ENCODE measurements at places on chromosomes 1 and 21.

DNA sequence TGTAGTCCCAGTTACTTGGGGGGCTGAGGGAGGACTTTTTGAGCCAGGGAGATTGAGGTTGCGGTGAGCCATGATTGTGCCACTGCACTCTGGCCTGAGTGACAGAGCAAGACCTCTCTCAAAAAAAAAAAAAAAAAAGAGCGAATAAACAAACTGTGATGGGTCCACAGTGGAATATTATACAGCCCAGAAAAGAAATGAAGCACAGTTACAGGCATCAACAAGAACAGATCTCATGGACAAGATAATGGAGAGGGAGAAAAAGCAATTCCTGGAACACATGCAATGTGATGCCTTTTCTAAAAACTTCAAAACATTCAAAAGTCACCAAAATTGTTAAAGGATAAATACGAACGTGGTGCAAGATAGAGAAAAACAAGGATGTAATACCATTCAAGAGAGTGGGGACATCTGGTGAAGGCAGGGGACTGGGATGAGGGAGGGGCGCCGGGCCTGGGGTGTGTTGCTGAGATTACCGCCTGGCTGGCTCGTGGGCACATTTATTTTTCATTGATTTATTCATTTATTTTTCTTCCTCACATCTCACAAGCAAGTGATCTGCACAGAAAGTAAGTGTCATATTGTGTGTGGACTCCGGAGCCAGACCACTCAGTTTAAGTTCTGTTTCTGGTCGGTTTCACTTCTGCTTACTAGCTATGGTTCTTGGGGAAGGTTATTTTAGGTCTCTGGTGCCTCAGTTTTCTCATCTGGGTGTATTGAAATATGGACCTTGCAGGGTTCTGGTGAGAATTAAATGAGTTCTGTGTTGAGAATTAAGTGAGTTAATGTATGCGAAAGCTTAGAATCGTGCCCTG lies 30.1 kb downstream of the ABCG1 start:
- no peak for DNase-seq

DNA sequence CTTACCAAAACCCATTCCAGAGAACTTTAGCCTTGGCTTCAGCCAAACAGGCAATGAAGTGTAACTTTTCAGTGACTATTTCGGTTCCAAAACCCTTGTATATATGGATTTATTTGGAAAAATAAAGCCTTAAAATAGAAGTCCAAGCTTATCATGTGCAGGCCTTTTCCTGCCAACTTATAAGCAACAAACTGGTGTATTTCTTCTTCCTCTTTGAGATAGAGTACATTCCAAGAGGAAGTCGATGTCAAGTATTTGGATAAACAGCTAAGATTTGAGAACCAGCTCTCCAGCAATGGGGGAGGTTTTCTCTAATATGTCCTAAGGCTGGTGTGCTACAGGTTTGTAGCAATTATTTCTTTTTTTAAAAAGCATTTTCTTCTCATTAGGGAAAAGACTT lies 407.8 kb downstream of the DUSP10 start:
- no peak for DNase-seq

GRCh38 chr1:110091791-110092190 lies 20.5 kb upstream of the UBL4B start:
- no peak for DNase-seq

DNA sequence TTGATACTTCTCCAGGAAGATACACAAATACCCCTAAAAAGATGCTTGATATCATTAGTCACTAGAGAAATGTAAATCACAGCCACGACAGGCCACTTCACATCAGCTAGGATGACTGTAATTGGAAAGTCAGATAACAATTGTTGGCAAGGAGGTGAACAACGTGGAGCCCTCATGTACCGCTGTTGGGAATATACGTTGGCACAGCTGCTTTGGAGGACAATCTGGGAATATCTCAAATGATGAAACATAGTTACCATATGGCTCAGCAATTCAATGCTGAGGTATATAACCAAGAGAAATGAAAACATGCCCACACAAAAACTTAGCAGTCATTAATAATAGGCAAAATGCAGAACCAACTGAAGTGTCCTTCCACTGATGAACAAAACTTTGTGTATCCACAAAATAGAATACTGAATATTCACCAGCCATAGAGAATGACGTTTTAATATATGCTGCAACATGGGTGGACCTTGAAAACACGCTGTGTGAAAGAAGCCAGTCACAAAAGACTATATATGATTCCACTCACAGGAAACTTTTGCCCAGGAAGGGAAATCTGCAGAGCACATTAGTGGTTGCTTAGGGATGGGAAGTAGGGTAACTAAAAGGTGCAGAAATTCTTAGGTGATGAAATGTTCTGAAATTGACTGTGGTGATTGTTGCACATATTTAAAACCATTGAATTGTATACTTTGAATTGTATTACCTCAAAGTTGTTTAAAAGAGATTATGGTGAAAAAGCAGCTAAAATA lies 95.4 kb downstream of the AHCTF1 start:
- no peak for DNase-seq

DNA sequence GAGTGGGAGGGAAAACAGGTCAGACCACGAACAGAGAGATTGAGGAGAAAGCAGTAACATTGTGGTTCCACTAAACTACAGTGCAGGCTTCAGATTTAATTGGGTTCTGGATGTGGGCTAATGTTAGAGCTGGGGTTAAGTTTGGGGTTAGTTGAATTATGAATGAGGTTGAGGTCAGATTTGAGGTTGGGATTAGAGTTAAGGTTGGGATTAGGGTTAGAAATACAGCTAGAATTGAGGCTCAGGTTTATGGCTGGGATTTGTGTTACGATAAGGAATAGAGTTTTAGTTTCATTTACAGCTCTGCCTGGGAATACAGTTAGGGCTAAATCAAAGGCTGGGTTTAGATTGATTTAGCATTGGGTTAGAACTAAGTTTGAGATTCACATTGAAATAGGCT lies 1.8 kb upstream of the VSIG8 start:
- no peak for DNase-seq

Data from CD4-positive, alpha-beta T cell treated with Interleukin-6 at 100 ng/mL for 8 hours (primary cell).